ENCODE measurements at places on chromosomes 5 and 9.

DNA sequence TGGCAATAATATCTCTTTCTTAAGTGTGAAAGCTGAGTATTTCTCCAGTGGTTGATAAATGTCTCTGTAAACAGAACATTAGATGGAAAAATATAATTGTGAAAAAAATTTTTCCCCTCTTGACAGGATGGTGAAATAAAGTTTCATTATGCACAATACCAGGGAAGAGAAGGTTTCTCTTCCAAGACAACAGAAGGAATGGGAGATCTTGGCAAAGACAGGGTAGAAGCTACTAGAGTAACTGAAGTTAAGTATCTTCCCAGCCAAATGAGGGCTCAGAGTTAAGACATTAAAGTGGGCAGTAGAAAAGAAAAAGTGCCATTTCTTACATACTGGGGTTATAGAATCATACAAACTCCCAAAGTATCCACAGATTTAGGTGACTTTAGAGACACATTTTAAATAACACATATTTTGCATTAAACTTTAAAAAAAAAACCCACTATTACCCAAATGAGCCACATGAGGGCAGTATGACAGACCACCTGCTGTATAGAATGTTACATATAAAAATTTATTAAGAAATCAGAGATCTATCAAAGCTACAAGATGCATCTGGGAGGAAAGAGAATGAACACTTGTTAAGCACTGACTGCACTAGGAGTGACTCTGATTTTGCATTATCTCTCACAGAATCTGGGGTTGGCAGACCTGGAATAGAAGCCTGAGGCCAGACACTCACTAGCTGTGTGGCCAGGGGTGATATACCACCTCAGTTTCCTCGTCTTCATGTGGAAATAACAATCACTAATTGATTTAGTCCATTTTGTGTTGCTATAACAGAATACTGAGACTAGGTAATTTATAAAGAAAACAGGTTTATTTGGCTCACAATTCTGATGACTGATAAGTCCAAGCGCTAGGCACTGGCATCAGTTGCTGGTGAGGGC is 98.5 kb downstream of the ARSB start:
- DNase-seq, result peak; percentile 10

GRCh38 chr5:35129921-35130485 is 82.3 kb upstream of the AGXT2 start:
- no peak for DNase-seq

DNA sequence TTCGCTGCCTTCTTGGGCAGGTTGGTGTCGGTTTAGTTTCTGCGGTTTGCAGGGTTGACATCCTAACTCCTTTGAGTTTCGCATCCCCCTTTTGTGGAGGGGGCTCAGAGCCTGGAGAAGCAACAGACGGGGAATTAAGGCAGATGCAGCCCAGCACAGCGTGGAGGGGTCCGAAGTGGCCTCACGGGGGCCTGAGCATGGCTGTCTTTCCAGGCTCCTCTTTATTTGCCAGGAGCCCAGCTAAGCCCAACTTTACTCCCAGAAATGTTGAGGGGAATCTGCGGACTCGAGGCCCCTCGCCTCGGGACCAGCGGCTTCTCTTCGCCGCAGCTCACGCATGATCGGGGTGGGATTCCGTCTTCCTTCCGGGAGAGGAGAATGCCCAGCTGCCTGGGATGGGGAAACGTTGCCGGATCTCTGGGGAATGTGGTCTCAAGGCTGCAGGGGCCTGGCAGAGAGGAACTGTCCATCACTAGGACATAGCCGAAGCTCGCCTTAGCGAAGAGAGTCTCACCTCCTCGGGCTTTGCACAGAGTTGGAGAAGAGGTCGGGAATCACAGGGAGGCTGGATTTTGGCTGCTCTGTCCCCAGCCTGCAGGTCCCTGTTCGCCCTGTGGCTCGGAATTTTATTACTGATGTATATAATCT is 1.3 kb downstream of the RAI14 start:
- no peak for DNase-seq

DNA sequence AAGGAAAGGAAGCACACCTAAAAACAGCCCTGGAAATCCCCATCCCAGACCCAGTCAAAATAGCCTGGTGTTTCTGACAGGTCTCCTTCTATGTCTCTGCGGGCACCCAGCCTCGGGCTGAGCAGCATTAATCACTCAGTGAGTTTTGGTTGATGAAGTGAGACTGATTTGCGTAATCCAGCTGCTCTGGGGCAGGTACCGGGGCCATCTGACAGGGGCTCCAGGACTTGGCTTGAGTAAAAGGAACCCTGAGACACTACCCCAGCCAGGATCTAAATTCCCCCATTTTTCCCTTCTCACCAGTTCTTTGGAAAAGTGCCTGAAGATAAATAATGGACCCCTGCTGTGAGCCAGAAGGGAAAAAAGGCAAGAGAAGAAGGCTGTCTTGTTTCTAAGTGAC is 596 bp downstream of the SLC28A3 start:
- DNase-seq, result no peak

GRCh38 chr5:113427871-113428574 is 6.8 kb downstream of the TSSK1B start:
- DNase-seq, result no peak

GRCh38 chr9:108181441-108181840 is 674.3 kb downstream of the ACTL7B start:
- DNase-seq, result no peak

DNA sequence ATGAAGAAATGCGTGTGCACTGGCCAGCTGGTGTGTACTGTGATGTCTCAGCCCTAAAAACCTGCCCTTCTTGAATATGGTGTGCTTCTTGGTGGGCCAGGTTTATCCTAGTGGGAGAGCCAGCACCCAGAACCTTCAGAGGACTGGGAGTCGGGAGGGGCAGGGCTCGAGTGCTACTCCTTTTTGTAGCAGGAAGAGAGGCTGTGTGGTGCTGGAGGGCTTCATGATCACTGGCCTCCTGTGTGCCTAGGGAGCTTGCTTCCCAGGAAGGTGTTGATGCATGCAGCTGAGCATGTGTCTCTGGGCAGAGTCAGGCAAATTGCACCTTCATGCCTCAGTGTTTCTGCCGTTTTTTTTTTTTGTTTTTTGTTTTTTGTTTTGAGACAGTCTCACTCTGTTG is 20.0 kb downstream of the PHF2 start:
- no peak for DNase-seq

DNA sequence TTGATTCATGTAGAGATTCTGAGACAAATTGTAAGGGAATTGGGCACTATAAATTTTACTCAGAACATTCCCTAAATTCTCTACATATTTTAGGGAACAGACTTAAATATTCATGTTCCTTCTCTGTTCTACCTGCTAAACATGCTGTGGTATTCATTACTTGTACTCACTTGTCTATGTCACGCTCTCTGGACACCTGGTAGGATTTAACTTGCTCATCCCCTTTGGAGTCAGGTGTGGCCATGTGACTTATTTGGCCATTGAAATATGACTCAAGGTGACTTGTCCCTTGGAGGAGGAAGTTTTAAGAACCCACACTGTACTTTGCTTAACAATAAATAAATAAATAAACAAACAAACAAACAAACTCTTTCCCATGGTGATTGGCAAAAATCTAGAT is 2258.8 kb upstream of the WWC1 start:
- no peak for DNase-seq

- no peak for DNase-seq
Measured at GRCh38 chr5:172038167-172038566, 31.7 kb upstream of the FBXW11 start.

DNA sequence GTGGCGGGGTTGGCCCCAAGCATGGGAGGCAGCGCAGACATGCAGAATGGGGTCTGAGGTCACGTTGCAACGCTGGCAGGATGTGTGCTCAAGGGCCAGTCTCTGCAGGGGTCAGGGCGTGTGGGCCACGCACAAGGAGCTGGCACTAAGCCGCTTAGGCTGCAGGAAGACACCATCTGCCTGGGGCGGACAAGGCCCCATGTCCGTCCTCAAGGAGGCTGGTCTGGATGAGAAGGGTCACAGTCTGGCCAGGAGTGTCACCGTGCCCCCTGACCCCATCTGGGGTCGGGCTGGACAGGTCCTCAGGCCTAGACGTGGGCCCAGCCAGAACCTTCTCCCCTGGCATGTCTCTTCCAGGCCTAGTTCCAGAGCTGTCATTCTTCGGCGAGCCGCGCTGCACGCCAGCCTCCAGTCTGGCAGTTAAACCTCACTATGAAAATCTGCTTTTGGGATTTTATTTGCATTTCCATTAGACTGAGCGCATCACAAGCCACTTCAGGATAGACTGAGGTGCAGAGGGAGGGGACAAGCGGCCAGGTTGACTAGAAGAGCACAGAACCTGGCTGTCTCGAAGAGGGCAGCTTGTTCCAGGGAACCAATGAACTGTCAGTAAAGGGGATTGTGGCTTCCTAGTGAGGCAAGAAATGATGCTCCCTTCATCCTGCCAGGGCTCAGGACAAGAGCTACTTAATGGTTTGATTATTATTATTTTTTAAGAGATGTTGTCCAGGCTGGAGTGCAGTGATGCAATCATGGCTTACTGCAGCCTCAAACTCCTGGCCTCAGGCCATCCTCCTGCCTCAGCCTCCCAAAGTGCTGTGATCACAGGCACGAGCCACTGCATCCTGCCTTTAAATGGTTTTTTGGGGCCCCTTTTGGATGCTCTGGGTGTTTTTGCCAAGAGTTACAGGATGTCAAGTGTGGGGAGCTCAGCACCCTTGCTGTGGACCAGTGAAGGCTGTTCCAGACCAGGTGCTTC is 4.3 kb downstream of the BRD3OS start:
- DNase-seq, result no peak

DNA sequence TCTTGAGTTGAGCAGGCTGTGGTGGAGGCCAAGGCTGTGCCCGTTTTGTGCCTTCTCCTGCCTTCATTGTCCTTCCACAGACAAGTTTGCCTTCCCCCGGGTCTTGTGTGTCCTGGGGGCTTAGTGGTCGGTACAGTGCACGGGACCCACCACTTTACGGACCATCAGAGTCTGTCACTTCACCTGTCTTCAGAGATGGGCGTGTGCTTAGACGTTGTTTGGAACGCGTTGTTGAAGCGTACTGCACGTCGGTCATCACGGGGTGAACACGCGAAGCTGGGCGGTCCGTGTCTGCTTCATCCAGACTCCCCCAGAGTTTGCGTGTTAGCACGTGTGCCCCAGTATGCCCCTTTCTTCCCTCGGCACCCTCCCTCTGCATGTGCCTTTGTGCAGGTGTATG is 24.8 kb downstream of the CEP72 start:
- DNase-seq, result no peak

DNA sequence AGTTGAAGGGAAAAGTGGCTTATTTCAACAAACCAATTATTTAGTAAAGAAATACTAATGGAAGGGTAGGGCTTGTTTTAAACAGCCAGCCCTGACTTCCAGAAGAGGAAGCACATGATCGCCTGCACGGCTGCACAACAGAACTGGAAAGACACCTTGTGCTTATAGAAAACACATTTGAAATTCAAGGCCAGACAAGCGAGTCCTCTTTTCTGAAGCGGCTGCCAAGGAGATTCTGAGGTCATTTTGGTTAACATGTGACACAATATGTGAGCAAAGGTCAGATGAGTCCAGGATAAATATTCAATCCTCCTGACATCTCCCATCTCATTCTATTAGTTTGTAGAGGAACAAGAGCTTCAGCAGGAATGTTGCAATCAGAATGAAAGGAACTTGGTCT is 461.4 kb upstream of the ST8SIA4 start:
- DNase-seq, result no peak

GRCh38 chr9:76223749-76224340 is 170.4 kb downstream of the RFK start:
- no peak for DNase-seq

GRCh38 chr9:21852754-21853153 is 50.3 kb downstream of the MTAP start:
- no peak for DNase-seq

- DNase-seq, result no peak
Measured at GRCh38 chr9:87435189-87435880, 62.3 kb upstream of the DAPK1 start.

- no peak for DNase-seq
Measured at GRCh38 chr9:101054657-101055056, 26.1 kb downstream of the PLPPR1 start.

GRCh38 chr5:32601623-32602295 is 16.4 kb downstream of the SUB1 start:
- no peak for DNase-seq

- DNase-seq, result no peak
Measured at GRCh38 chr5:30347858-30348257, 845.6 kb upstream of the CDH6 start.

GRCh38 chr5:155254399-155254798 is 240.8 kb downstream of the KIF4B start:
- DNase-seq, result no peak

DNA sequence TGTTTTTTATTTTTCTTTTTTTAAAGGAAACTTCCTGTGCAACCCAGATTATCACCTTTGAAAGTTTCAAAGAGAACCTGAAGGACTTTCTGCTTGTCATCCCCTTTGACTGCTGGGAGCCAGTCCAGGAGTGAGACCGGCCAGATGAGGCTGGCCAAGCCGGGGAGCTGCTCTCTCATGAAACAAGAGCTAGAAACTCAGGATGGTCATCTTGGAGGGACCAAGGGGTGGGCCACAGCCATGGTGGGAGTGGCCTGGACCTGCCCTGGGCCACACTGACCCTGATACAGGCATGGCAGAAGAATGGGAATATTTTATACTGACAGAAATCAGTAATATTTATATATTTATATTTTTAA is 2.1 kb downstream of the CSF2 start:
- no peak for DNase-seq

- DNase-seq, result no peak
Measured at GRCh38 chr5:132033122-132033521, 21.7 kb upstream of the ACSL6 start.

DNA sequence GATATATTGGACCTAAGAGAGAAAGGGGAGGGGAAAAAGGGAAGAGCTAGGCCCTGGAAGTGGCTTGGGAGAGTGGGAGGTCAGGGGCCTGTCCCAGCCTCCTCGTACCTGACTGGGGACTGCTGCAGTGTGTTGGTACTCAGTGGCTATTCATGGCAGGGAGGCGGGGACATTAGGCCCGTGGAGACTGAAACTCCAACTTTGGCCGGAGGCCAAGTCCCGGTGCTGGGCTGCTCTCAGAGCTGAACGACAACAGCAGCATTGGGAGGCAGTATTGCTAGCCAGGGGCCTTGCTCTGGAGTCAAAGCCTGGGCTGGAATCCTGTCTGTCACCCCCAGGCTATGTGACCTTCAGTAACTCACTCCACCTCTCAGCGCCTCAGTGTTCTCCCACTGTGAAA is 37.8 kb downstream of the NEURL1B start:
- DNase-seq, result no peak

GRCh38 chr9:127698985-127699670 is 7.7 kb upstream of the CFAP157 start:
- no peak for DNase-seq

DNA sequence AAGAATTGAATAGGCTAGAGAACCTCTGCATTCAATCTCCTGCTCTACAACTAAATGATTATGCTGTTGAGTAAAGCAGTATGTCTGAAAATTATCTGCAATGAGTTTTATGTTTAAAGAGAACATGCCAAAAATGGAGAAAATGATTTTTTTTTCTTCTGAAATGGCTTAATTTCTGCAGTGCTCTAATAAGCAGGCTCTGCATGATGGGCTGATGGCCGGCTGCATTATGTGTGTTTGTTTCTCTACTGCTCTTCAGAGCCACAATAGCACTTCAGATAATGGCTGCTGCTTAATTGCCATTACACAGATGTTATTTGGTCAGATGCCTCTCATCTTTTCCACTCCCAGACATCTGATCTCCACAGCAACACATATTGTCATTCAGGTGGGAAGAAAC is 286.4 kb upstream of the DMAC1 start:
- DNase-seq, result no peak

GRCh38 chr5:57537811-57538210 is 55.2 kb upstream of the ACTBL2 start:
- no peak for DNase-seq
